ENCODE measurements at places on chromosomes 12 and 14.

- DNase-seq, result no peak
These were observed 1.7 kb downstream of the ATF7IP start for GRCh38 chr12:14367040-14367661.

DNA sequence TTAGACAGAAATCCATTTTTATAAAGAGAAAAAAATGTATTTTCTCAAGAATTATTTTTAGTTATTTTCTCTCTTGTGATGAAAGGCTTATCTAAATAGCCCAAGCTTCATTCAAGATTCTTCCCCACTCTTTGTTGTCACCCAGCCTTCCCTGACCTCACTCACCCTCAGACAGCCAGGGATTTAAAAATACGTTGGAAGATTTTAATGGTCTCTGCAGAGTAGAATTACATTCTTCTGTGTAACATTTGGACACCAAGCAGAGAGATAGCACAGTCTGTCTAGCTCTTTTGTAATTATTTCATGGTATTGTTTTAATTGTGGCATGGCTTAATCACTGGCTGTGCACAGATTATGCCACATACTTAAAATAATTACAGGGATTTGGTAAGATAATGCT is 130.3 kb downstream of the IGF1 start:
- DNase-seq, result no peak

GRCh38 chr12:8513256-8513655 is at the start of gene CLEC4D:
Gene CLEC4D (plus strand): TSS chr12:8513503. CDS start chr12:8513733, 230 bp downstream.
- no peak for DNase-seq

DNA sequence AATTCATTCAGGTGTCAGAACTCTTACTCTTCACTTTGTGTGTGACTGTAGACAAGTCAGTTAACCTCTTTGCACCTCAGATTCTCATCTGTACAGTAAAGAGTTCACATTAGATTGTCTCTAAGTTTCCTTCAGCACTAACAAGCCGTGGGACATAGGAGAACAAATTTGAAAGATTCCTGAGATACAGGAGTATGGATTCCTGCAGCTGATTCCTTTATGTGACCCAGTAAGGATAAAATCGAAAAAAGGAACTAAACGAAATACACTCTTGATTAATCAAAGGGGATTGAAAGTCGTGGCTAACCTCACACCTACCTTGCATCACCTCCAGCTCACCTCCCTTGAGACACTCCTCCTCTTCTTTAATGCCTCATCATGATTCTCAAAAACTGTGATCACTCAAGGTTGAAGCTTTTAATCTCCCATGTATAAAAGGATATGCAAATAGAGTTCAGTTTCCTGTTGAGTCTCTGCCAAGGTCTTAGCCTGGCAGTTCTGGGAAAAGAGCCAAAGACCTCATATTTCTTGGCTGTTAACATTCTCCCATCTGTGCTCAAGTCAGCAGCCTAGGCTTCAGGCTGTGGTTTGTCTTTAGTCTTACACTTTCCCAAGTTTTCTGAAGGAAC is 156.6 kb downstream of the DAD1 start:
- DNase-seq, result no peak

GRCh38 chr14:71754422-71755095 is 177.7 kb upstream of the RGS6 start:
- no peak for DNase-seq

DNA sequence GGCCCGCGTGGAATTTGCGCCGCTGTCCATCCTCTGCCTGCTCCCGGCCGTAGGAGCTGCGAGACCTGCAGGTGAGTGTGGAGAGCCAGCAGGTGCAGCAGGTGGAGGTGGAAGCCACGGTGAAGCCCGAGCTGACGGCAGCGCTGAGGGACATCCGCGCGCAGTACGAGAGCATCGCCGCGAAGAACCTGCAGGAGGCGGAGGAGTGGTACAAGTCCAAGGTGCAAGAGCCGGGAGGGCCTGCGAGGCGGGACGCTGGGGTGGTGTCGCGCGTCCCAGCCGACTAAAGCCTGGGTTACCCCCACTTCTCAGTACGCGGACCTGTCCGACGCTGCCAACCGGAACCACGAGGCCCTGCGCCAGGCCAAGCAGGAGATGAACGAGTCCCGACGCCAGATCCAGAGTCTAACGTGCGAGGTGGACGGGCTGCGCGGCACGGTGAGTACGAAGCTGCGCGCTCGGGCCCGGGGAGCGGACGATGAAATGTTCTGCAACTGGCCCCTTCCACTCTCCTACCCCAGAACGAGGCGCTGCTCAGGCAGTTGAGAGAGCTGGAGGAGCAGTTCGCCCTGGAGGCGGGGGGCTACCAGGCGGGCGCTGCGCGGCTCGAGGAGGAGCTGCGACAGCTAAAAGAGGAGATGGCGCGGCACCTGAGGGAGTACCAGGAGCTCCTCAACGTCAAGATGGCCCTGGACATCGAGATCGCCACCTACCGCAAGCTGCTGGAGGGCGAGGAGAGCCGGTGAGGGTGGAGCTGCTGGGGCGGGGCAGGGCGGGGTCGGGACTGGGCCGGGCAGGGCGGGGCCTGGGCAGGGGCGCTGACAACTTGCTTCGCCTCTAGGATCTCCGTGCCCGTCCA is 2.1 kb downstream of the PRPH start:
- no peak for DNase-seq

DNA sequence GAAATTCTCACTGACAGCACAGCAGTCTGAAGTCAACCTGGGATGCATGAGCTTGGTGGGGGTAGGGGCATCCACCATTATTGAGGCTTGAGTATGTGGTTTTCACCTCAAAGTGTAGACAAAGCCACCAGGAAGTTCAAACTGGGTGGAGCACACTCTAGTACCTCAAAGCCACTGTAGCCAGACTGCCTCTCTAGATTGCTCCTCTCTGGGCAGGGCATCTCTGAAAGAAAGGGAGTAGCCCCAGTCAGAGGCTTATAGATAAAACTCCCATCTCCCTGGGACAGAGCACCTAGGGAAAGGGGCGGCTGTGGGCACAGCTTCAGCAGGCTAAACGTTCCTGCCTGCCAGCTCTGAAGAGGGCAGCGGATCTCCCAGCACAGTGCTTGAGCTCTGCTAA is 143.0 kb downstream of the KITLG start:
- no peak for DNase-seq

- DNase-seq, result no peak
These were observed 33.8 kb downstream of the CCDC92 start for GRCh38 chr12:123938679-123939480.

- DNase-seq, result peak; percentile 34
These were observed 5.0 kb downstream of the CCND2 start for GRCh38 chr12:4278329-4279197.

DNA sequence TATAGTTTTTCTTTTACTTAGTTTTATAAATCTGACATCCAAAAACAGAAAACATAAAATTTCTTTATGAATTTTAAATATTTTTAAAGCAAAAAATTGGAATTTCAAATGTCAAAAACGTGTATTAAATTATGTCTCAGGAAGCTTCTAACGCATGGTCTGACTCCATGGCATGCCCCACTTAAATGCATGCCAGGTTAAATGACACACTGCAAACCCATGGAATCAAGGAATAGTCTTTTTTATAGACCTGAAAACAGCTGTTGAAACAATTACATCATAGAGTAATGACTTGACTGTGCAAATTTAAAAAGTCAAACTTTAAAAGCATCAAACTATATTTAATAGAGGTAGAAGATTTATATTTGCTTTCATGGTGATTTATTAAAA is 96.1 kb upstream of the DACT1 start:
- DNase-seq, result no peak

DNA sequence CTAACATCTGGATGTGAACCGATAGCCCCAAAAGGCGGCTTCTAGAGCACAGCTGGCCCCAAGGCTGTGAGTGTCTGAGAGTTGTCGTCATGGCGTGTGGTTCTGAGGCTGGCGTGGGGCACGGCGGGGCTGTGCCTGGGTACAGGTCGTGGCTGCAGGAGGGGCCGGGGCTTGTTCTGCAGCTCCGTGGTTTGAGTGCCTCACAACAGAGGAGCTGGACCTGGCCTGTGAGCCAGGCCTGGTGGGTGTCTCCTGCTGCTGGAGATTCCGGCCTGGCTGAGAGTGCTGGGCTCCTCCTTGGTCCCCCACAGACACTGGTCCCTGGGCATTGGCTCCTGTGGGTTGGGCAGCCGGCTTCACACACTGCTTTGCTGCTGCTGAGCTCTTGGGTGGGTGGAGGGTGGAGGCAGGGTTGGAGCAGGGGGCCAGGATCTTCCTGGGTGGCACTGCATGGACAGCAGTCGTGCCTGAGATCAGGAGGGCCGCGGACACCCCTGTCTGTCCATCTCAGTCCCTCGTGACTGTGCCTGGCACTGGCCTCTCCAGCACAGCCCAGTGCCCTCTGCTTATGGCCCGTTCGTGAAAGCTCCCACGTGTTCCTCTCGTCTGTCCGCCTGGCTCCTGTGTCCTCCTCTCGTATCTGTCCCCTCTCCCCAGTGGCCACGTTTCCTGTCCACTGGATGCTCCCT is 31.8 kb upstream of the TEX22 start:
- DNase-seq, result no peak

GRCh38 chr12:52285851-52286530 is 5.3 kb downstream of the KRT81 start:
- DNase-seq, result no peak

DNA sequence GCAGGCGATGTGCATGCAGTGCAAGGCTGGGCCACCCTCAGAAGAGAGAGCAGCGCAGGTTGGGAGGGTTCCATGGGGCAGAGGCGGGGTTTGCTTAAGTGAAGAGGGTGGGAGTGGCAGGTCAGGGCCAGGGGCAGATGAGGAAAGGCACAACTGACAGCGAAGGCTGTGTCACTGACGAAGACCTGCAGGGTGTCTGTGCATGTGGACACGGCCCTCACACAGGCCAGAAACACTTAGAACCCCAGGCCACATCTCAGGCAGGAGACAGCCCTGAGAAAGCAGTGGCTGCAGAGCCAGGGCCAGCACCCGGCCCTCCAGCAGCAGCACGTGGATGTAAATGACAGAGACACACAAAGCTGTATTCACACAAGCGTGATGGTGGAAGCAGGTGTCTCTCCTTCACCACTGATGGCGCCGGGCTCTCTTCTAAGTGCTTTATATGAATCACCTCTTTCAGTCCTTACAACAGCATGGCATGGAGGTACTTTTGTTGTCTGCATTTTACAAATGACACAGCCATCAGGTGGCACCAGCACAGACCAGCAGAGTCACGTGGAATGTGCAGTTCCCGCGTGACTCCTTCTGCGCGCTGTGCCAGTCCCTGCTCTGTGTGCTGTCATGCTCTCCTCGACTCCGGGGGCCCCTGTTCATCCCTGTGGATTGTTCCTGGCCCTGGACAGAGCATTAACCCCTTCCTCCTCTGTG is 54.6 kb downstream of the TSPAN11 start:
- DNase-seq, result peak; percentile 39

DNA sequence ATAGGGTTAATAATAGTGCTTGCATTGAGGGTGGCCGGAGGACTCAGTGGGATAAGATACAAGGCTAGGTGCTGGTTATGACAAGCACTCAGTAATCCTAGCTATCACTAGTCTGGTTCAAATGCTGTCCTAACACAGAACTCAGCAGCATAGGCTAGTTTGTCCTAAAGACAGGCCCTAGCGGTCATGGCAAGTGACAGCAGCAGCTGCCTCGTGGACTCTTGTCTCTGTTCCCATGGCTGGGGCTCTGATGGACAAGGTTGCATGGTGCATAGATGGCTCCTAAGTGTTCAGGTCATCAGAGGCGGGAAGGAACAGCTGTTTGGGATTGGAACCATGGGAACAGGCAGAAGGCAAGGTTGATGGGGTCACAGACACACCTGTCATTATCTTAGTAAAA is 42.4 kb upstream of the IGF1 start:
- no peak for DNase-seq

- DNase-seq, result no peak
These were observed 15.7 kb downstream of the NFYB start for GRCh38 chr12:104122298-104122697.

GRCh38 chr12:88306471-88307069 is 164.5 kb downstream of the TMTC3 start:
- DNase-seq, result no peak

DNA sequence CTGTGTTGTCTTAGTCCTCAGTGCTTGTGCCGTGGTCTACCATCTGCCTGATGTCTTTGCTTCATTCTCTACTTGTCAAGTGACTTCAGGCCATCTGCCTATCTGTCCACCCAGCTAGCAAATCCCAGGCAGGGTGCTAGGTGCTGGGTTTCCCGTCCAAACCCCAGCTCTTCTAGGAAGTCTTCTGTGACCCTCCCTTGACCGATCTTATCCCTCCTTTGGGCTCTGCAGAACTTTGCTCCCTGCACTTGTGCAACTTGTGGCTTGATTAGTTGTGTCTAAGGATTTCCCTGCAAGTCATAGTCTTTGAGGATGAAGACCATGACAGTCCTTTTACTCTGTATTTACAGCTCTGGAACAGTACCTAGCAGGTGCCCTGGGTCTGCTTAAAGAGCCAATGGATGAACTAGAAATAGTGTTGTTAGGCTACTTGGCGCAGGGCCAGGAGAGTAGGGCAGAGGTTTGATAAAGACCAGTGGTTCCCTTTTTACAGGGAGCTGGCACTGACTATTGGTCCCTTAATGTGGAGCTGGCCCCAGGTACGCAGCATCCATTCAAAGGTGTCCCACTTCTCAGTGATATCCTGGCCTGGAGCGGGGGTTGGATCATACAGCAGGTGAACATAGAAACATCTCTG is 60.1 kb downstream of the ADCK1 start:
- DNase-seq, result no peak

GRCh38 chr12:25723921-25724491 is 170.9 kb upstream of the LMNTD1 start:
- DNase-seq, result no peak

DNA sequence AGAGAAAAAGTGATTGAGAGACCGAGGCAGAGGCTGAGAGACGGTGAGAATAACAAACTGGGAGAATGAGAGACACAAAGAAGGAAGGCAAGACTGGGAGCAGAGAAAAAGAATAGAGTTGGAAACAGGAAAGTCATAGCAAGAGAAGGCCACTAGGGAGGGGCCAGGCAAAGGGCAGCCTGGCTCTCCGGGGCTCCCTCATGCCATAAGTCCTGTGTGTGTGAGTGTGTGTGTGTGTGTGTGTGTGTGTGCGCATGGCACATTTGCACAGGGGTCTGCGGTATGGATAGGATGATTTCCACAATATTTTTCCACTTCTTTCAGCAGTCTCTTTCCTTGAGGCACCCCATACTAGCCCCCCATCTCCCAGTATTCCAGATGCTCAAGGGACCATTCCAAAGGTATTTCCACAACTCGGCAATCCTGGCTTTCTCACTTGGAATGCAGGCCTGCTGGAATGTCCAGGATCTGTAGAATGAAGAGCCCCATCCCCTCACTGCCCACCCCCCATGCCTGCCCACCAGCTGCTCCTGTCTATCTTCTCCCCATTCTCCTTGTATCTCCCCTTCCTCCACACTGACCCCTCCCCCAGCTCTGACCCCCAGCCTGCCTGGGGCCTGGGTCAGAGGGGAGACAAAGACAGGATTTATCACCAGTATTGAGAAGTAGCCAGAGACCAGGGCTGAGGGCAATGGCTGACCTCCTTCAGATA is 9.0 kb downstream of the GPR84 start:
- no peak for DNase-seq
